H54 (cell line): ENCODE measurements at places on chromosomes 7 and 10.

DNA sequence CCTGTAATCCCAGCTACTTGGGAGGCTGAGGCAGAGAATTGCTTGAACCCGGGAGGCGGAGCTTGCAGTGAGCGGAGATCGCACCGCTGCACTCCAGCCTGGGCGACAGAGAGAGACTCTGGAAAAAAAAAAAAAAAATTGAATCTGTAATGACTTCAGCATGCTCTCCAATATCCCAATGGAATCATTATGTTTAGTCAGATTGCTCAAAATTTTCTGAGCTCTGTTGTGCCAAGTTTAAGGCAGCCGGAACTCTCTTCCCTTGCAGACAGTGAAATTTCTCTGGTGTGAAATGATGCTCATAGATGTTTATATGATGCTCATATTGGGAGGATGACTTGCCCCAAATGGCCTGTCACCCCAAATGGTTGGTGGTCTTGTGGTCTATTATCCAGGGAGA lies 180.9 kb downstream of the CTTNBP2 start:
- no peak for DNase-seq

DNA sequence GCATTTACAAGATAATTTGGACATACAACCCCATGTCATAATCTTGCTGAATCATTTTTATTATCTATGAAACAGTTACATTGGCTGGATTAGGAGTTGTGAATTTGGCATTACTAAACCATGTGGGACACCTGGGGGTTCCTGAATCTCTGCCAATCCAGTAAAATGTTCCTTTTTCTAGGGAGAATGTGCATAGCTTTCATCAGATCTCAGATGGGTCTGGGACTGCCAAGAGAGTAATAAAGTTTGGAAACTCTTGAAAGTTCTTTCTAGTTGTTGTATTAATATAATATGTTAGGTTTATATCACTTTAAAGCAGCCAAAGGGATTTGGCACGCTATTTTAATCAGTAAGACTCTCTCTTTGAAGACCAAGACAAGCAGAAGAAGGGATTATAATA lies 62.7 kb downstream of the SEMA3E start:
- no peak for DNase-seq

GRCh38 chr7:34080513-34080912 lies 175.2 kb downstream of the BMPER start:
- no peak for DNase-seq

DNA sequence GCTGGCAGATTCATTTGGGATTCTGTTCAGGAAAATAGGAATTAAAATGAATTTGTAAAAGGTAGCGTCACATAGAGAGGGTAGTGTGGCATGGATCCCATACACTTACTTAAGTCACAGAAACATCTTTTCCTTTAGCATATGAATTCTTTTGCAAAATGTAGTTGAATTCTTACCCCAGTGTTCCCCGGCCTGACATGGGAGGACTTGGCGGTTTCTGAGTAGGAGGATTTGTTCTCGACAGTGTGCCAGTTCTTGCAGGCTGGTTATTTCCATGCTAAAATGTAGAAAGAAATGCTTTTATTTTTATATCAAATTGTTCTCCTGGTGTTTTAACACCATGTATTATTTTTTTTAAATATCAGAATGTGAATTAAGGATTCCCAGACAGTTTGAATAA lies 72.6 kb downstream of the PDSS1 start:
- no peak for DNase-seq

DNA sequence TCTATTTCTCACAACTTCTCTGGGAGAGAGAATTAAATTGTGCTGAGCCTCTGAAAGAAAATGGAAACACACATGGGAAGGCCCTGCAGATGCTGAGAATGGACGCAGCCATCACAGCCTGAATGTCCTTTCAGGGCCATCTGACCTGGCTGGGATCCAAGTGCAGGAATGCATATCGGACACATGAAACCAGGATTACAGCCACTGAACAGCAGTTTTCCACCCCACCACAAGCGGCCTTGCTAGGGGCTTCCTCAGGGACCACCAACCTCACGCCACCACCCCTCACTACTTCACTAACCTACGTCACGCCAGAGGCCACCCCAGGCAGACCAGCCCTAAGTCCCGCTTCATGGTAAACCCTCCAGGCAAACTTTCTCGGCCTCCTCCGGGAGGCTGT lies 103.3 kb downstream of the DIP2C start:
- no peak for DNase-seq

DNA sequence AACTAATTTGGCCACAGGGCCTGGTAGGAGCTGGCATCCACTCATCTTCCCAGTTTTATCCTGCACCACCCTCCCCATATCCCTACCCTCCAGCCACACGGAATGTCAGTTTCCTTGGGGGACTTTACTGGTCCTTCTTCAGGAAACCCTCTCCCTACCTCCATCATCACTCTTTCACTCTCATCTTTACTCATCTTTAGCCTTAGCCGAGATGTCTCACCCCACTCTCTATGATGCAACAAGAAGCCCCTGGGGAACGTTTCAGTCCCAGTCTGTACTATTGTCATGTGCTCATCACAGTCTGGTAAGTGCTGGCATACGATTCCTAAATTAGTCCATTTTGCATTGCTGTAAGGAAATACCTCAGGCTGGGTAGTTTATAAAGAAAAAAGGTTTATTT lies 34.9 kb upstream of the TMEM248 start:
- no peak for DNase-seq

GRCh38 chr7:1210321-1210978 lies 22.2 kb upstream of the UNCX start:
- DNase-seq = no peak
